ENCODE measurements at places on chromosomes 5 and 9.
A peak's percentile ranks its signal among the peaks of the same experiment; 100 is the strongest.

DNA sequence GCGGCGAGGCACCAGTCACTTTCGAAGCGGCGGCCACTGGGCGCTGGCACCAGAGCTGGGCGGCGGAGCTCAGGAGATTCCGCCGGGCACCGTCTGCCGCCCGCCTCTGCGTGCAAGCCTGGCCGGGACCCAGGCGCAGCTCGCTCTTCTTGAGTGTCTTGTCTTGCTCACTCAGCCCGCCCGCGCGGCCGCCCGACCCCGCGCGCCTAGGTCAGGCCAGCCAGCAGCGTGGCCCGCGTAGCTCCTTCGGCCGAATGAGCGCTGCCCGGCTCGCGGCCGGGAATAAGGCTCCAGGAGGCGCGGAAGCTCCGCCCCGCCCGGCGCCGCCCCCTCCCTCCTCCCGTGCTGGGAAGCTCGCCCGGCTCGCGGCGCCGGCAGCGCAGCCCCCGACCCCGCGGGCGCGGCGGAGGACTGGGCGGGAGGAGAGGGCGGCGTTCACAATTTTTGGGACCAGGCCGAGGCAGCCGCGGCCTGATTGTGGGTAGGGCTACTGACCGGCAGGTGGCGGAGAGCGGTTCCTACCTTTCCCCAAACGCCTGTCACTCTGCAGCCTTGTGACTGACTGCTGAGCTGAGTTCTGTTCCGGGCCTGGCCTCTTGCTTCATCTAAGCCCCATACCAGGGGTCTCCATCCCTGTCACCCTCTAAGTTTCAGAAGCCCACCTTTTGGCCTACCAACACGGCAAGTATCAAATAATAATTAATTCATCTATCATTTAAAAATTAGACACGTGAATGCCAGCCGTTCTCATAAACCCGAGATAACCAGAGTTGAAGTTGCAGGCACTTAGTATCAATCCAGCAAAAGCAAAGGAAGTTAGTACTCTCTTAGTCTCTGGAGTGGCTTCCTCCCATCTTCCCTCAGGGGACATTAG, at the start of gene HBEGF:
HBEGF (minus strand) TSS at position 256 of the 874 bp plus-strand sequence. CDS start 275 bp downstream, outside the sequence.
- DNase-seq: peak; percentile 24

DNA sequence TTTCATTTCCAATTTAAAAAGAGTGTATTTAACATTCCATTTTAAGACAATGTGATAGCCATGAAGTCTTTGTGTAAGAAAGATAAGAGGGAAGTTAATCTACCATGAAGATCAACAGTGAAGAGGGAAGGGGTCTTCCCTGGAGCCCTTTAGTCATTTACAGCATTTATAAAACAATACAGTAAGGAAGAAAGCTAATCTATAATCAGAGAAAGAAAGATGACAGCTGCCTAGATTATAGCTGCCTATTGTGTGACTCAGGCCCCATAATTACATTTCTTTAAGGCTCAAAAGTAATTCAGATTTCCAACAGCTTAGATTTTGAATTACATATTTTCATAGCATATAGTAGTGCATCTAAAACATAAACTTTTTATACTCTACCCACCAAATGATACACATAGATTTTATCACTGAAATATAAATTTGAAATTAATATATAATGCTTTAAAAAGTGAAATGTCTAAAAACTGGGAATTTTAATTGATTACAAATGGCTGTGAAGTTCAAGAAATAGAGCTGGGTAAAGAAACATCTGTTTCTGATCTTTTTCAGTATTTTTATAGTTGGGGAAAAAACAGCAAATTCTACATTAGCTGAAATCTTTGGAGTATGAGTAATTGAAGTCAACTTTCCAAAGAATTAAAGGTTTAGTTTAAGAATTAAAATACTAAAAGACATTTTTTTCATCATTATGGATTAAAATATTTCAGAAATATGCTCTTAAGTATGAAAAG, 89.6 kb downstream of the RIC1 start:
- DNase-seq: no peak

DNA sequence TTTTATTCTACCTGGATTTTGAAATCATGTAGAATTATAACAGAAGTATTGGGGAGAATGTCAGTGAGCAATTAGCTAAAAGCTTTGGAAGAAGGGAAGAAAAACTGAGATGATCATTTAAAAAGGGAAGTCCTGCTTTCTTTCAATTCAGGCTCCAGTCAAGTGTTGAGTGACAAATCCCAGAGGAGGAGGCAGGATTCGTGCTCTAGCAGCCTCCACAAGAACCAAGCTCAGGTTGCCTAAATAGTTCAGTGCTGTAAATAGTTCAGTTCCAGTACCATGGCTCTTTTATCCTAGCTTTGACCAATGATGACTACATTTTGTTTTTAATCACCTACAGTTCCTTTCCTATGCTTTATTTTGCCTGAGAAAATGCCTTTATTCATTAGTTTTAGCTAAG, 204.9 kb upstream of the NREP start:
- no peak for DNase-seq

GRCh38 chr5:170701334-170701733, 82.2 kb upstream of the GABRP start:
- no peak for DNase-seq

GRCh38 chr5:73485715-73486114, 12.5 kb upstream of the BTF3 start:
- no peak for DNase-seq

GRCh38 chr5:181255276-181255675, 5.7 kb downstream of the TRIM52 start:
- no peak for DNase-seq

DNA sequence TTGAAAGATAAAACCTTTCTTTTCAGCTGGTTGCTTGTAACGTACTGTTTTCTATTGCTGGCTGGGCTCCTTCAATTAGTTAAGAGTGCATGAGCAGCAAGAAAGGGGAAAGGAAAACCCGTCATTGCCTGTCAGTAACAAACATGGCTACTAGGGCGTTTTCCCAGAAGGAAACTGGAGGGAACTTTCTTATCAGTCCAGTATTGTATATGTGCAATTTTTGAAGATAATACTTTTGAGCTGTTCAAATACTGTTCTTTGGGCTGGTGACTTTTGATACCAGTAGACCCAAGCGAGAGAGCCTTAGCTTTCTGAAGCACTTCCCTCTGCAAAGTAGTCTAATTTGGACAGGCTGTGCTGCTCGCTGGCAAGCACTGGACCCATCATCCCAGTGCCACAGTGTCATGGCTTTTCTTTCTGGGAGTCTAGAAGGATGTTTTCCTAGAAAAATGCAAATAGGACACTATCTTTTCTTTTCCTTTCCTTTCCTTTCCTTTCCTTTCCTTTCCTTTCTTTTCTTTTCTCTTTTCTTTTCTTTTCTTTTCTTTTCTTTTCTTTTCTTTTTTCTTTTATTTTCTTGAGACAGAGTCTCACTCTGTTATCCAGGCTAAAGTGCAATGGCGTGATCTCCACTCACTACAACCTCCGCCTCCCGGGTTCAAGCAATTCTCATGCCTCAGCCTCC, 149.9 kb upstream of the SMIM23 start:
- DNase-seq: no peak

DNA sequence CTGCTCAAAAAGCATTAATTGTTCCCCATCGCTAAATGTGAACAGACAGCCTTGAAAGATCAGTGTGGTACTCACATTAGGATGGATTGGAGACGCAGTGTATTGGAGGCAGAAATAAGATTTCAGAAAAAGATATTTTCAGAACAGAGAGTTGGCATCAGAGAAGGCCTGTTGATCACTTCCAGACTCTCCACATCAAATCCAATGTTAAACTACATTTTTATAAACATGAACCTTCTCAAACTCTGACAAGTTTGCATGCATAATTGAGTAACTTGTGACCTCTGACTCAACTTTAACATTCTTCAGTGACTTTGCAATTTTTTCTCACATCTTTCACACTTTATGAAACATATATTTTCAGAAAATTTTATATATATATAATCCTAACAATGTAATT, 919.6 kb upstream of the SEMA6A start:
- DNase-seq: no peak

- DNase-seq: no peak
Measured at GRCh38 chr5:128470663-128471062, 67.4 kb downstream of the FBN2 start.

- DNase-seq: no peak
Measured at GRCh38 chr9:24436761-24437160, 108.9 kb downstream of the IZUMO3 start.

- no peak for DNase-seq
Measured at GRCh38 chr9:133099726-133100505, 21.1 kb downstream of the RALGDS start.

DNA sequence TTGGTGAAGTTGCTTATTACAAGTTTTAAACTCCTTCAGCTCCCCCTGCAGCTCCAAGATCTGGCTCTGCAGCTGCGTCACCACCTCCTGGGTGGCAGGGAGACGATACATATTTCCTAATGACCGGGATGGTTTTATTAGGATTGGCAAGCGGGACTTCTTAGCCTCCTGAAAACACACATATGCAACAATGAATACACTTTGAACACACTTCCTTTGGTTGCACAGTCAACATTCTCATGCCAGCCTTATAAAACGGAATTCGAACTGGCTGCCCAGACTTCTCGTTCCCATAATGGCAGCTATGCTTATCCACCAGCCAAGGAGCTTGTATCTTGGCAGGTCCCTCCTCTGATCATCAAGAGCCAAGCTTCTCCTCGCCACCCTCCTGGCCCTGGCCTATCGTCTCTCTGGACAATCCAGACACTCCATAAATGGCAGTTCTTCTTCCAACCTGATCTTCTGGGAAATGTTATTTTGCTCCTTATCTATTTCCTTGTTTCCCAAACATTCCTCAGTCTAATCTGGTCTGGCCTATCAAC, 131.9 kb downstream of the CDK5RAP2 start:
- no peak for DNase-seq

DNA sequence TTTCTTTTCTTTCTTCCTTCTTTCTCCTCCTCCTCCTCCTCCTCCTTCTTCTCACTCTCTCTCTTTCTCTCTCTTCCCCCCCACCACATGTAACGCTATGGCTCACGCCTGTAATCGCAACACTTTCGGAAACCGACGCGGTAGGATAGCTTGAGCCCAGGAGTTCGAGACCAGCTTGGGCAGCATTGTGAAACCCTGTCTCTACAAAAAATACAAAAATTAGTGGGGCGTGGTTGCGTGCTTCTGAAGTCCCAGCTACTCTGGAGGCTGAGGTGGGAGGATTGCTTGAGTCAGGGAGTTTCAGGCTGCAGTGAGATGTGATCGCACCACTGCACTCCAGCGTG, 736 bp upstream of the GLDC start:
- no peak for DNase-seq

- no peak for DNase-seq
Measured at GRCh38 chr5:153552886-153553285, 62.4 kb downstream of the GRIA1 start.

DNA sequence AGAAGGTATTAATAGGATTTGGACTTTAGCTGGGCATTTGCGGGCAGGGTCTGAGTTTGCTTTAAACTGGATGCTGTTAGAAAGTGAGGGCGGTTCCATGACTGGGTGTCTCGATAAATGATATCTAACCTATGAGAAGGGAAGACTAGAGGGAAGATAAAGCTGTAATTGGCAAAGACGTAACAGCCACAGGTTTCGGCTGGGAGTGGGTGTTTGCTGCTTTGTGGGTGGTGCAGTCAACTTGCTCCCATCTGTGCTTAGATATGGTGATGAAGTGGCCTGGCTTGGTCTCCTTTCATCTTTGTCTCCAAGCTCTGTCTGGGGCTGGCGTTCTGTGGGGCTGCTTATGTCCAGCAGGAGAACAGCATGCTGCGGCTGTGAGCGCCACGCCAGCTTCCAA, 23.3 kb downstream of the OR2V1 start:
- no peak for DNase-seq

DNA sequence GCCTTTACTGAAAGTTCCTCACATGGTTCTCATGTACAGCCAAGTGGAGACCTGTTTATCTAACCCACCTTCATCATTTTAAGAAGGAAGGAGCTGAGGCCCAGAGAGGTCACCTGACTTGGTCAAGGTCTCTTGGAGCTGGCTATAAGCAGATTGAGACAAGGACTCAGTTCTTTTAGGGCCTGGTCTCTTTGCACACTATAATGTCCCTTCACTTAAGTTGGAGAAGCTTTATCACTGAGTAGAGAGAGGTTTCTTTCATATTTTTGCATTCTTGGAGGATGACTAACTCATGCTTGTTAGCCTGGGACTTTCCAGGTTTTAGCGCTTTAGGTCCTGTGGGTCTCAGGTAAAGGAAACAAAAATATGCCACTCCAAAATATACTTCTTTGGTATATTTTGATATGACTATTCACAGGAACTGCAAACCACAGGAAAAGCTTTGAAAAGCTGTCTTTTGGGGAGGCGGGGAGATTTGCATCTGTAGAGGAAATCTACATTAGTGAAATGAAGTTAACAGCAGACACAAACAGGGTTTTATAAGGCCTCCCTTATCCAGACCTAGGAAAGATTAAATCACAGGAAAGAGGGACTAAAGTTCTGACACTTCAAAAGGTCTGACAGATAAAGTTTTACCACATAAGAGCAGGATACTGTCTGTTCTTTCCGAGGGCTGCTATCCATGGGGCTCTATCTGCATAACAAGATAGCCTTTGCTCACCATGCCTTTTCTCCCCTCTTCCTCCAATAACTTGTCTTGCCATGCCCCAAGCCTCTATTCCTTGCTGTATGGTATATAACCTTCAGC, 95.8 kb upstream of the ANKRD55 start:
- no peak for DNase-seq

GRCh38 chr9:35862328-35862727, 7.9 kb downstream of the OR13J1 start:
- no peak for DNase-seq

DNA sequence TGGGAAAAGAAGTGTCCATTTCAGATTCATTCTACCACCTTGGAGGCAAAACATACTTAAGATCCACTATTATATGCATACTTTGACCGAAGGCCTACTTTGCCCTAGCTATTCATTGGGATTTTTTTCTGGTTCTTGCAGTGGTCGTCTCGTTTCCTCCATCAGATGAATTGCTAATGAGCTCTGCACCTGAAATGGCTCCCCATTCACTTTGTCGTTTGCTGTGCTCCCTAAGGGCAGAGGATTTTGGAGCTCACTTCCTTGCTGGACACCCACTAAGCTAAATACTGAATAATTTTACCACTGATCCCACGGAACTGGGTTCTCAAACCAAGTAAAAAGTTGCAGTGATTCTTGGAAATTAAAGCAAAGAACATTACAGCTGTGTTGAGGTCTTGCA, 1.9 kb downstream of the KDM3B start:
- DNase-seq: peak; percentile 3

GRCh38 chr5:112440031-112440430, 21.0 kb upstream of the EPB41L4A start:
- DNase-seq: no peak

GRCh38 chr9:125829743-125830142, 82.6 kb downstream of the PBX3 start:
- no peak for DNase-seq

DNA sequence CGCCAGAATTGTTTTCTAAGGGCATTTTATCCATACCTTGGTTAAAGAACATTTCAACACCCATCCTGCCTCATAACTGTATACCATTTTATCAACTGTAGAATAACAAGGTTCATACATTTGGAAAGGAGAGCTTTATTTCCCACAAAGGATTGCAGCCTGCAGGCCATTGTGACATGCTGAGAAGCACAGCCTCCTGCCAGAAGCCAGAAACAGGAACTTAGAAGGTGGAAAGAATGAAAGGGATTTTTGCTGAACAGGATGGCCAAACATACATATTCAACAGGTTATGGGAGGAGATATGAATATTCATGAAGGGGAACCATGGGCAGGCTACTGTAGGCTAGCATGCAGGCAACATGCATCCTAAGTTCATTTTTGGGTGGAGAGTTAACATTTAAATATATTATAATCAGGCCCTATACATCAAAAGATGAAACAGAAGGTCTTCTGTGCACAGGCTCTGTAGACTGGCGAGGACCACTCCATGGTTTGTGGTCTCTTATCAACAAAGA, 59.9 kb upstream of the DIRAS2 start:
- DNase-seq: no peak

- DNase-seq: no peak
Measured at GRCh38 chr5:41754857-41755256, 115.4 kb downstream of the OXCT1 start.

GRCh38 chr9:10172476-10172875, 440.3 kb downstream of the PTPRD start:
- no peak for DNase-seq

Measured in DMS79 treated with DMSO at 0.1 percent for 48 hours (cell line).